AG04450 (cell line): ENCODE measurements at places on chromosomes 3 and 15.

DNA sequence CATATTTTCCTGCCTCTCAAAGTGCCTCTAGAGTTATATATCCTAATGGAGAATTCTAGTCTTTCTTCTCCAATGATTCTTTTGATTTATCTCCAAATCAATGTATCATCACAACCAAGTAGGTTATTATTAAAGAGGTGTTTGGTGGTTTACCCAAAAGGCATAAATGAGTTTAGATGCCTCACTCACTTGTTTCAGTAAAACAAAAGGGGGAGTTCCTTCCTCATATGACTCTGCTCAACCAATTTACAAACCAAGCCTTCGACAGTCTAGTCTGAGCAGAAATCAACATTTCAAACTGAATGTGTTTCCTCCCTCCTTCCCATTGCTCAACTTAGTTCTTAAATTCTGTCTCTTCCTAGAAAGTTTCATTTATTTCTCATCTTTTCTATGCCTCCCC, 116.5 kb downstream of the TNIK start:
- DNase-seq = no peak

GRCh38 chr3:117304681-117305080, 595.1 kb downstream of the TUSC7 start:
- no peak for DNase-seq

- no peak for DNase-seq
Observed at GRCh38 chr15:32688151-32688639, 29.6 kb upstream of the GREM1 start.

GRCh38 chr3:88058306-88058580, 562 bp downstream of the CGGBP1 start:
- no peak for DNase-seq

DNA sequence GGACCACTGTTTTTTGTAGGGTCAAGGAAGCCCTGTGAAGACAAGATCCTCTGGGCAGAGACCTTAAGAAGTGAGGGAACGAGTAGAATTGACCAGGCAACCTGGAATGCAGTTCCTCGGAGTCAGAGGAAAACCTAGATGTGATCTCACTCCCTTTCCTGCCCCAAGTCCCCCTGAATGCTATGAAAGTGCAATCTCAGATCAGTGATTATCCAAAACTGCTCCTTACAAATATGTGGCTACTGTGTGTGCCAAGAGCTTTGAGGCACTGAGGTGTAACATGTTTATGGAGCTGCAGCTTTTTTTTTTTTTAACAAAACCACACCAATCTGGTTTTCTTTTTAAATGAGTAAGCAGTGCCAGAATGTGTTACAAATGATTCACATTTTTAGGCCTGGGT, 35.8 kb downstream of the THSD4 start:
- no peak for DNase-seq

- DNase-seq = no peak
Observed at GRCh38 chr3:113552851-113553250, 20.5 kb downstream of the SIDT1 start.

DNA sequence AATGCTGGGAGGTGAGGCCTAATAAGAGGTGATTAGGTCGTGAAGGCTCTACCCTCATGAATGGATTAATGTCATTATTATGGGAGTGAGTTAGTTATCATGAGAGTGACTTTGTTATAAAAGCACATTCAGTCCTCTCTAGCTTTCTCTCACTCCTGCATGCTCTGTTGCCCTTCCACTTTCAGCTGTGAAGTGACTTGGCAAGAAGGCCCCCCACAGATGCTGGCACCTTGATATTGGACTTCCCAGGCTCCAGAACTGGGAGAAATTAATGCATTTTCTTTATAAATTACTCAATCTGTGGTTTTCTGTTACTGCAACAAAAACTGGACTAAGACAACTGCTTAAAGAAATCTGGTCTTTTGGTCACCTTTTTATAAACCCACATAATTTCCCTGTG, 144.3 kb downstream of the FBN1 start:
- DNase-seq = no peak

- DNase-seq = peak; percentile 91
Observed at GRCh38 chr3:127590593-127591465, at the start of gene TPRA1. TSS of gene TPRA1 (minus strand) at chr3:127590733. CDS start at chr3:127580146, 10,587 bp downstream.

- DNase-seq = no peak
Observed at GRCh38 chr3:195453236-195453635, 10.4 kb upstream of the ACAP2 start.

DNA sequence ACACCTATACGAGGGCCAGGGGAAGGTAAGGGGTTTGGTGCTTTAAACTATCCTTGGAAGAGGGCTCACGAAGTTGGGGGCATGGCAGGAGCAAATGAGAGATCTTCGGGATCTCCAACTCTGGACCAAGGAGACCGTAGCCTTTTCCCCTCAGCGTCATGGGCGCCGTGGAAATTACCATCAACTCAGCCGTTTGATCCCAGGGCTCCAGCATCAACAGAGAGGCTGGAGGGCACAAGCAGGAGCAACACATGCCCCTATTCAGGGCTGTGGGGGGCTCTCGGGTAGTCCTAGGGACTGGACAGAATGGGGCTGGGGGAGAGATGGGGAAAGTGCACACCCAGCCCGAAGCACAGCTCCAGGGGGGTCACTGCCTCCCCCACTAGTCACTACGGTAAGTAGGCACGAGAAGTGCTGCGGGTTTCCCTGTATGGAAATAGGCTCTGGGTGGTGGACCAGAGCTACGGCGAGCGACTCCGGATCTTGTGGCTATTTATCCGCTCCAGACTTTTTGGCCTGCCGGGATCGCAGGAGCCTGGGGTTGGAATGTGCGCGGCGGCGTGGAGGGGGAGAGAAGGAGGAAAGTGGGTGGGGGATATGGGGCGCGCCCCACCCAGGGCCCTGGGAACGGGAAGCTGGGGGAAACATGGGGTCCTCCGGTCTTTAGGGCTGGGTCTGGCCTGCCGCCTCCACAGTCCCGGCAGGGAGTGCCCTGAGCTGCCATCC, 539 bp upstream of the LAMB2 start:
- peak; percentile 69 for DNase-seq

DNA sequence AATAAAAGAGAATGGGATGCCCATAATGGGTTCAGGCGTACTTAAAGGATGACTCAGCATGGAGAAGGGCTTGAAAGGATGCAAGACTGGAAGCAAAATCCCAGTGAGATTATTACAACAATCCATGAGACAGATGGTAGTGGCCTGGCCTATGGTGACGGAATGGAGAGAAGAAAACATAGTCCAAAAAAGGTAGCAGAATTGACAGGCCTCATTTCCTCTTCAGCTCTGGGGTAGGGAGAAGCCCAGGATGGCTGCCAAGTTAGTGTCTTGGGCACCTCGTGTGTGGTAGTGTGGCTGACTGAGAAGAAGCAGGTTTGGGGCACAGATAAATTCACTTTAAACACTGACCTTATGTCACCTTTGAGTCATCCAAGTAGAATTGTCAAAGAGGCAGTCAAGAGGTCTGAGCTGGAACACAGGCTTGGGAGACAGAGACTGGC, 18.1 kb downstream of the MB21D2 start:
- DNase-seq = no peak

DNA sequence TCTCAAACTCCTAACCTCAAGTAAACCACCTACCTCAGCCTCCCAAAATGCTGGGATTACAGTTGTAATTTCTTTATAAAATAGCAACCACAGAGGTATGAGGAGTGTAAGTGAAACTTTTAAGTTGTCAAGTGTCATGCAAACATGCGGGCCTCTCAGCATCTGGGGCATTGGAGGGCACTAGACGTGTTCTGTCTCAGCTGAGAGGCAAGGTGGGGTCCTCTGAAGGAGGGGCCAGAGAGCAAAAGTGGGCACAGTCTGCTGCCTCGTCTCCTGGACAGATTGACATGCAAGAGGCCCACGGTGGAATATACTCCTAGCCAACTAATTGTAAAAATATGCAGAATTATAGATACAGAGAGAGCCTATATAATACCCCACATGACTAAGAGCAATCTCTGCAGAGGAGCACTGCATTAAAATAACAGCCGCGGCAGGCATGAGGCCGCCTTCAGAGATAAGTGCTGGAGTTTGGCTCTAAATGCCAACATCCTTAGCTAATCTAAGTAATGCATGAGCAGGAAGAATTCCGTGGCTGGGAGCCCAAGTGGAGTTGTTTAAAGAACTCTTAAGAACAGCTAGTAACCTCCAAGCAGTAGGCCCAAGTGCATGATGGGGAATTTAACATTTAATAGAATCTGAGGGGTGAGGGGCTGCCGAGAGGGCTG, 87.8 kb upstream of the RNU6-1 start:
- DNase-seq = peak; percentile 92

GRCh38 chr15:92377083-92377789, 16.4 kb upstream of the ST8SIA2 start:
- DNase-seq = no peak

GRCh38 chr15:99126930-99127329, 22.1 kb downstream of the SYNM start:
- no peak for DNase-seq

GRCh38 chr3:113249601-113250000, 38.2 kb downstream of the BOC start:
- no peak for DNase-seq

DNA sequence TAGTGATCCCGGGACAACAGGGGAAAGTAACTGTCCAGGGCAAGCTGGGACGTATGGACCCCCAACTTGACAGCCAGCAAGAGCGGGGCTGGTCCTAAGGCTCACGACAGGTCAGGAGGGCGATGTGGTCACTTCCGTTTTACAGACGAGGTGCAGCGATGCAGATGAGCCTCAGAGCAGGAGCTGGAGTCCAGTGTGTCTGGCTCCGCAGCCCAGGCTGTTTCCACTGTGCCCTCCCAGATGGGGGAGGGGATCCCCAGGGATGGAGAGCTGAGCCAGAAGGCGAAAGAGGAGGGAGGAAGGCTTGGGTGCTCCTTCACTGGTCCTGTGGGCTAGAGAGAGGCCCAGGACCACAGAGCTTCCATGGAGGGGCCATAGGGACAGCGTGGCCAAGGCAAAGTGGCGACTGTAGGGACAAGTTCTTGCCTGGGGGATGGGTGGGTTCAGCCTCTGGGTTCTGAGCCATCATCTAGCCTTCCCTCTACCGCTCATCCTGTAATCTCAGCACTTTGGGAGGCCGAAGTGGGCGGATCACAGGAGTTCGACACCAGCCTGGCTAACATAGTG, 5.7 kb downstream of the SNX33 start:
- no peak for DNase-seq

DNA sequence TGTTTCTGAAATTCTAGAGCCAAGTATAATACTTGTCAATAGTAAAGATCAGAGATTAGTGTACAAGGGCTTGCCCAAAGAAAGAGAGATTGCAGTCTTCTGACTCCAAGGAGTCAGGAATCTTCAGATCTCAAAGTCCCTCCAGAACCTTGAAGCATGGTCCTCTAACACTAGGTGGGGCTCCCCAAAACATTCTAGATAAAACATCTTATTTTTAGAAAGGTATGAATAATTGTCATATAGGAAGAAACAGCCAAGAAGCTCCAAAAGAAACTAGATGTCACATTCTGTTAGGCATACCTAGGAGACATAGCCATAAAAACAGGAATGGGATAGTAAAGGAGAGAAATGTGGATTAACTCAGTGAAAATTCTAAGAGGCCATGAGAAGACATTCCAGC, 10.7 kb downstream of the MUC13 start:
- no peak for DNase-seq

DNA sequence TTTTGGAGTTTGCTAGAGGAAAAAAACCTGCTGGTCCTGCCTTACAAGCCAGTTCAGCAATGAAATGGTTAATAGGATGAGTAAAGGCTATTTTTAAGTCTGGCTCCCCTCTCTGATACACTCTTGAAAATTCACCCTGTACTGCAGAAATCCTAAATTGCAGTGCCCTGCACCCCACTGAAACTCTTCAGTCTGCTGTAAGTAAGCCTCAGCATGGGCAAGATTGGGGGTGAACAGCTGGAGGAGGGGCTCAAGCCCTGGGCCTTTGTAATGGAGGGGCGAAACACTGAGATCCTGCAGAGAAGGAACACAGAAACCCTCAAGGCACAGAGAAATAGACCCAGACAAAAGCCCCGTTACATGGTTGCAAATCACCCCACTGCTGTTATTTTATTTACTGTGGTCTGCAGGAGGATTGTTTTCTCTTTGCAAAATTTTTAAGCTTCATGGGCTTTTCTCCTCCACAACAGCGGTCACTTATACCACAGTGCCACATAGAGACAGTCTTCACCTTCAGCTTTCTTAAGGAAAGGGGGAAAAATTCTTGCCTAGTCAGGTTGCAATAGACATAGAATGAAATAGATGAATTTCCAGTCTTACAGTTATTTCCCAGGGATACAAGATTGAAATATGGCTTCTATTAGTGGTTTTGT, 45.0 kb downstream of the SOX2 start:
- DNase-seq = no peak

DNA sequence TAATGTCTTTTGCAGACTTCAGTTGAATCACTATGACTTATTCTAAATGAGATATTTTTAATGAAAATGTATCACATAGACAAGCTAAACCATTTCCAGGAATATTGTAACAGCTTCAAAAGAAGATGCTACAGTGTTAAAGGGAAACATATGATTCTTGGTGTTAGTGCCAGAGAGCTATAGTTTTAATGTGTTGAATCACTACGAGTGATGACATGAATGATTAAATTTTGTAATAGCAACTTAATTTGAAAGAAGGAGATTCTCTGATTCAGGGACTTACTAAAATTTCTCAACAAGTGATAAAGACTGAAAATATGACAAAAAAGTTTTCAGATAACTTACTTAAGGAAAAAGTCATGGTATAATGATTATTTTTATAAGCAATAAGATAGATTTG, 267.3 kb upstream of the SLITRK3 start:
- DNase-seq = no peak

- DNase-seq = peak; percentile 52
Observed at GRCh38 chr3:69090021-69090420, 5.3 kb downstream of the ARL6IP5 start.

GRCh38 chr15:40338921-40339620, 1.7 kb downstream of the CCDC9B start:
- peak; percentile 74 for DNase-seq

- no peak for DNase-seq
Observed at GRCh38 chr3:17213102-17213501, 328.3 kb downstream of the PLCL2 start.

GRCh38 chr3:123700791-123701722, 116.2 kb upstream of the HACD2 start:
- no peak for DNase-seq

GRCh38 chr3:40267937-40268724, 41.4 kb upstream of the EIF1B start:
- DNase-seq = no peak
